ENCODE measurements at places on chromosomes 5 and 9. TPM values are rescaled to one million over a fixed set of nuclear protein-coding genes. Genes with fewer than 3 reads are reported as not detected.
A peak's percentile ranks its signal among the peaks of the same experiment; 100 is the strongest.

- peak; percentile 24 for DNase-seq
These were observed 28.1 kb upstream of the OBP2B start for GRCh38 chr9:133237035-133237731.

Gene PPP2R2B
- total RNA-seq: 36.6 TPM

GRCh38 chr5:151477101-151477500 lies 29.7 kb downstream of the SLC36A1 start:
- DNase-seq: no peak

DNA sequence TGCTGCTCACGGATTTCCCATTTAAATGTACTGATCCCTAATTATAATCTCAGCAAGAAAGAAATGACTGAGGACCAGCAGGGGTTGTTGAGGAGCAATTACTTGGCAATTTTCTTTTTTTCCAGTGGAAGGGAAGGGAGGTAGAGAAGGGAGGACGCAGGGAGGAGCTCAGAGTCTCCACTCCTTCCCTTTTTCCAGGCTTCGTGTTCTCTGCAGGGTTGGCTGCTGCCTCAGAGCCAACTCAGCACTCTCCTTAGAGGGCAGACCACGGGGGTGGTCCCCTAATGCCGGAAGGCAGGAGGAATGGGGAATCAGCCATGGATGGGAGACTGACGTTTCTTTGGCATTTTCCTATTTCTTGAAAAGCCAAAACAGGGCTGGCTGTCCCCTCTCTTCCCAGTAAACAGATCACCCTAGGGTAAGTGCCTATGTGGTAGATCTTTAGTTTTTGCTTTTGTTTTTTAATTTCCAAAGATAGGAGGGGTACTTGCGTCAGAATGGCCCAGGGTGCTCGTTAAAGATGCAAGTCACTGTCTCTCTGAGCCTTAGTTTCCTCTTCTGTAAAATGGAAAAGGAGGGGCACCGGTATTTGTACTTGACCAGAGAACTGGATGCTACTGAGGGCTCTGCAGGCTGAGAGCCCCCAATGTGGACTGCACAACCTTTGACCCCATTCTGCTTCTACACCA lies 39.6 kb upstream of the LCP2 start:
- DNase-seq: peak; percentile 45

Gene ADRA1B
- total RNA-seq: not detected

DNA sequence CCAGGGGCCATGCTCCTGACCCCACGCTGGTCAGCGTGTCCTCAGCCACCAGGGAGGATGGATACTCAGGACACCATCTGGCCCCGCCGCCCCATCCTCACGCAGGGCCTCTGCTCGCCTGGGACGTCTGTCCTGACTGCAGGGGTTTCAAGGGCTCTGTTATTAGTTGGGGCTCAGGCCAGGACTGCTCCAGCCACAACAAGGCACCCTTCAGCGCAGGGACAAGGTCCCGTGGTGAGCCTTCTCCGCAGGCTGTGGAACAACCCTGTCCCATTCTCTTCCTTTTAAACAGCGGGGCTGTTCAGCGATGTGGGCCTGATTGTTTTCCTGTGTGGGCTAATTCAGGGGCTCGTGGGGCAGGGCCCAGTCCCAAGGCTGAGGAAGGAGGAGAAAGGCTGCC lies 61.6 kb downstream of the SEMA4D start:
- DNase-seq: no peak

Gene MEIKIN
- total RNA-seq: not detected

Gene LCN9
- total RNA-seq: 3.7 TPM

Gene GAPT
- total RNA-seq: not detected

DNA sequence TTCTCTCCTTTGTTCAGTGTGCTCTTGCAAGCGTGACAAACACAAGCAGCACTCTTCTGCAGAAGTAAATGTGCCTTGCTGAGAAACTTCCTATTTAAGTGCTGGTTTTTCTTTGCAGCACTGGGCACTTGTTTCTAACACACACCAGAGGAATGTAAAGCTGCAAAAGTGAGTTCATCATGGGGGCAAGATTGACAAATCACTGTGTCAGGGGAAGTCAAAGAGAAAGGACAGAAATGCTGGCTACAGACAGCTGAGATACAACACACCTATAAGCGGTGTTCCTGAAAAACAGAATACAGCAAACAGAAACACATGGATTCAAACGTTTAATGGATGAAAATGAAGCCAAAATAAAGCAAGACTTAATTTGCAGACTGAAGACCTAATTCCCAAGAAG lies 19.6 kb downstream of the ROR2 start:
- DNase-seq: no peak

DNA sequence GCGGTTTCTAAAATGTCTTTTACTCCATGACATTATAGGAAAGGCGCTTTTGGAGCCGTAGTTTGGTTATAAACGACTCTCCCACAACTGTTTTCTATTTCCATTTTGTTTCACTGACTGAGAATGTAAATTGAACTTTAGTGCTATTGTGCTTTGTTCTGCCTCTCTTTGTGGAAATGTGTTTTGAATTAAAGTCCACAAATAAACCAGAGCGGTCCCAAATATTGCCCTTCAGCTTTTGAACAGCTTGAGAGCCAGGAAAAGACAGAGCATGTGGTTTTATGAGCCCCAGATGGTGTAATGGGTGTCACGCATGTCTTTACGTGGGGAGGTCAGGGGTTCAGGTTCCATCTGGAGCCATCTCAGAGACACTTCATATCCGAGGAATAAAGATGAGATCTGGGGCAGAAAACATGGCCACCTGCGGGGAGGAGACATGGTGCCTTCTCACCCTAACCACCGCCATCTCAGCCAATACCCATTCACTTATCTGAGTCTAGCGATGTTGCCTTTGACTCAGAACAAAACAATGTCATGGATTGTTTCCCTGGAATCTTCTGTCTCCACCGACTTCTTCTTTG lies 42.5 kb upstream of the ROR2 start:
- DNase-seq: peak; percentile 23

DNA sequence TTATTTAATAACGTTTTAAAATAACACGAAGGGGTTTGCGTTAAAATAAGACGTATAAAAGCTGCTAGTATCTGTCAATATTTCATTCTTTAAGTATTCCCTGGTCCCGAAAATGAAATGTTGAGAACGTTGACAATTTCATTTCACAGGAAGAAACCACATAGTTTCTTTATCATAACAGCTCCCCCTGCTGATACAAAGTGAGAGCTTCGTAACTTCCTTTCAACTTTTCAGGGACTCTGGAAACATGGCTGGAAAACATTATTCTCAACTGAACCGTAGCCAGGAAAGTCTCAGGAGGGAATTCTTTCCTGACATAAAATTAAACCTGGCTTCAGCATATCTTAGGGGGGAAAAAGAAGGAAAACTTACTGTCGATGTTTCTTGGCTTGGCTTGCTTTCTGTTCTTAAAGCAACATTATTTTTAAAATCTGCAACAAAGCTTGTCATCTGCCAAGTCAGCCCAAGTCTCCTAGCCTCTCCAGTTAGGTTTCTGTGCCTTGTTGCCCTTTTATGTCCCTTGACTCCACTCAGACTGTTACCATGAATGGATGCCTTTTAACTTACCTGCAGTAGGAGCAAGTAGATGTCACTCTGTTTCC lies 122.9 kb upstream of the DAB2 start:
- DNase-seq: no peak

GRCh38 chr9:129439242-129439641 lies 181.7 kb downstream of the C9orf50 start:
- DNase-seq: no peak

- no peak for DNase-seq
These were observed 1967.0 kb upstream of the CDH9 start for GRCh38 chr5:29005386-29005785.

Gene CDKN2B
- 0.31 TPM for total RNA-seq

DNA sequence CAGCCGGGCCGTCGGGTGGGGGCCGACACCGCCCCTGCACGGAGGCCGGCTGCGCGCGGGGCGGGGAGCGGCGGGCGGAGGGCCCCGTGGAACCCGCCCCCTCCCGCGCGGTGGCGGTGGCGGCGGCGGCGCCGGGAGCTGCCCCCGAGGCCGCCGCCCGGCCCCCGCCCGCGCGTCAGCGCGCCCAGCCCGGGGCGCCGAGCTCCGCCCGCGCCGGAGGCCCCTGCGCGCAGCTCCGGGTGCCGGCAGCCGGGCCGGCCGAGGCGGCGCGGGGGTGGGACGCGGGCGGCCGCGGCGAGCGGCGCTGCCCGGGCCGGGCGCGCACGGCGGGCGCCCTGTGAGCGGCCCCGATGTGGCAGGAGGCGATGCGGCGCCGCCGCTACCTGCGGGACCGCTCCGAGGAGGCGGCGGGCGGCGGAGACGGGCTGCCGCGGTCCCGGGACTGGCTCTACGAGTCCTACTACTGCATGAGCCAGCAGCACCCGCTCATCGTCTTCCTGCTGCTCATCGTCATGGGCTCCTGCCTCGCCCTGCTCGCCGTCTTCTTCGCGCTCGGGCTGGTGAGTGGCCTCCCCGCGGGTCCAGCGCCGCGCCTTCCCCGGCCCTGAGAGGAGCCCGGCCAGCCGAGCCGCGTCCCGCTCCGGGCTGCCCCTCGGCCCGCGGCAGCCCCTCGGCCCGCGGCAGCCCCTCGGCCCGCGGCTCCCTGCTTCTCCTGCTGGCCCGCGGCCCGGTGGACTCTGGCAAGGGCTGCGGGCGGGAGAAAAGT lies at the start of gene ADCY2:
TSS of gene ADCY2 (plus strand) at position 192 of the 766 bp plus-strand sequence. CDS start at position 351, 159 bp downstream.
- no peak for DNase-seq

All from H1 (cell line).